Activated T-helper 1 cell treated with anti-CD3 and anti-CD28 coated beads, Interleukin-2, amount 50 U/mL, for 16 hours (primary cell): ENCODE measurements at places on chromosomes 13 and 19.

GRCh38 chr13:58704953-58705352 lies 1073.4 kb downstream of the PCDH17 start:
- DNase-seq, result no peak

DNA sequence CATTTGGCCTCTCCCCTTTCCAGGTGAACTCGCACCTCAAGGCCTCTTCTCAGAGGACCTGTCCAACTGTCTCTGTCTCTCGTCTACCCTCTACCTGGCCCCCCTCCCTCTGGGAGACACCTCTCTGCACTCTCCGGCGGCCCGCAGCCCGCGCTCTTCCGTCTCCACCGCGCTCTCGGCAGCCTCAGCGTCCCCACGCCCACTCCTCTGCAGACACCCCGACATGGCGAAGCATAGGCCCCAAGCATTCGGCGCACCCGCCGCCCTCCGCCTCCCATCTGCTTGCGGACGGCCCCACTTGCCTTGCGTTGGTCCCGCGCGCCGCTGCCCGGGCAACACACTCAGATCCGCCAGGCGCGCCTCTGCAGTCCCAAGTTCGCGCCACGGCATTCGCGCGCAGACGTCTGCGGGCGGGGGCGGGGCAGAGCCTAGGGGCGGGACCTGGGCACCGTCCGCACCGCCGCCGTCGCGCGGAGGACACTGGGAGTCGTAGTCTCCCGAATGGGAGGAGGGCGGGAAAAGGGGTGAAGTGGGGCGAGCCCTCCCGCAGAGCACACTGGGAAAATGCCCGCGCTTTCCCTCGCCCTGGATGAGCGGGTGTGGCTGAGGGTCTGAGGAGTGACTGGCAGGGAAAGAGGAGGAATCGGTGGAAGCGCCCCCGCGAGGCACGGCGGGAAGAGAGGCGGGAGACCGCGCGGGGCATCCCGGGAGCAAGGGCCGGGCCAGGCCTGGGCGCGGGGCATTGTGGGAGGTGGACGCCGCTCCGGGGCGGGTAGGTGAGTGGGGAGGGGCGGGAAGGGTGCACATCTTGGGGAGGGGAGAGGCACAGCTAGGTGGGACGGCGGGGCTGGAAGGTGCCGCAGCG lies at the start of the genes LIG1 and ZSWIM9:
Gene LIG1 (minus strand): TSS at position 406 of the 865 bp plus-strand sequence. CDS start 4,778 bp downstream, outside the sequence.
Gene ZSWIM9 (plus strand): TSS at position 742 of the 865 bp plus-strand sequence. CDS start 1,123 bp downstream, outside the sequence.
- peak; percentile 86 for DNase-seq

DNA sequence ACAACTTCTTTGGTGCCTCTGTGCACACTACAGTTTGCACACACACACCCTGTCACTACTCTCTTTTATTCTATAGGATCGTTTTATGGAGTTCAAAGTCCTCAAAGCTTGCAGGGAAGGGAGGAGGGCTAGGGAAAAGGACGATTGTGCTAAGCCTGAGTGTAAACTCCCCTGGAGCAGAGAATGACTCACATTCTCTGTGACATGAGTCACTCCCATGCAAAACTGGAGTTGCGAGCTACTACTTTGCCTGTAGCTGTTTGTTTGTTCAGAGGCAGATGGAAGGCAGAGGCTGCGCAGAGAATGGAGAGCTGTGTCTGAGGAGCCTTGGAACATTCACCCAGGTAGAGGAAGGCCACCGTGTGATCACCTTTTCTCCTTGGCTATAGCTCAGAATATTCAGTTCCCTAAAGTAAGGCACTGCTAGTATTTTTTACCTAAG lies 80.5 kb upstream of the MBNL2 start:
- DNase-seq, result no peak

DNA sequence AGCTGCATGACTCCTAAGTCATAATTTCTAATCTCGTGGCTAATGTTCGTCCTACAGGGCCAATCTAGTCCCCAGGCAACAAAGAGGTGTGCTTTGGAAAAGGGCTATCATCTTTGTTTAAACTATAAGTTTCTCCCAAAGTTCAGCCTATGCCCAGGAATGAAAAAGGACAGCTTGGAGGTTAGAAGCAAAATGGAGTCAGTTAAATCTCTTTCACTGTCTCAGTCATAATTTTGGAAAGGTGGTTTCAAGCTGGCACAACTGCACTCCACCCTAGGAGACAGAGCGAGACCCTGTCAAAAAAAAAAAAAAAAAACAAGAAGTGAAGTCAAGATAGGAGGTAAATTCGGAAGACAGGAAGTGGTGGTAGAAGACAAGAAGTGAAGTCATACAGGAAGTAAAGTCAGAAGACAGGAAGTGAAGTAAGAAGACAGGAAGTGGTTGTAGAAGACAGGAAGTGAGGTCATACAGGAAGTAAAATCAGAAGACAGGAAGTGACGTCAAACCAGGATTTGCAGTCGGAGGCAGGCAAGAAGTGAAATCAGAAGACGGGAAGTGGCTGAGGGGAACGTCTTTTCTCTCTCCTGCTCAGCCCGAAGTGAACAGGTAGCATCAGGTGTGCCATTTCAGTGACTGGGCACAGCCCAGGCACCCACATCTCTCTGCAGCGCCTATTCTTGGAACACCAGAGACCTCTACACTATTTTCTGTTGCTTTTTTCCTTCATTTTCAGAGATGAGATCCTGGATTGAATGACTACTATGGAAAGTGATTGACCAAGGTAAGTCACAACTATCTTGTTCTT lies 32.2 kb downstream of the GP6 start:
- DNase-seq, result no peak

DNA sequence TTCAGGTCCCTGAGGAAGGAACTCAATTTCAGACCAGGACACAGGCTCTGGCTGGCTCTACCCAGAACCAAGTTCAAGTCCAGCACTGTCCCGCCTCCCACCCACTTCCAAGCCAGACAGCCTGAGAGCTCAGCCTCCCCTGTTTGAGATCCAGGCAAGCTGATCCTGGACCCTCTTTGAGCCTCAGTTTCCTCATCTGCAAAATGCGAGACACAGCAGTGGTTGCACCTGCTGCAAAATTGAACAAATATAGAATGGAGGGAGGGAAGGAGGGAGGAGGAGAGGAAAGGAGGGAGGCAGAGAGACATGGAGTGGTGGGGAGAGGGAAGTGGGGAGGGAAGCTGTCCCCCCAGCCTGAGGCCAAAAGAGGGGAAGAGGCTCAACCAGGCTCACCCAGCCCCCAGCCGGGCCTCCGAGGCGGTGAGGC lies 751 bp downstream of the TMEM221 start:
- DNase-seq, result no peak

DNA sequence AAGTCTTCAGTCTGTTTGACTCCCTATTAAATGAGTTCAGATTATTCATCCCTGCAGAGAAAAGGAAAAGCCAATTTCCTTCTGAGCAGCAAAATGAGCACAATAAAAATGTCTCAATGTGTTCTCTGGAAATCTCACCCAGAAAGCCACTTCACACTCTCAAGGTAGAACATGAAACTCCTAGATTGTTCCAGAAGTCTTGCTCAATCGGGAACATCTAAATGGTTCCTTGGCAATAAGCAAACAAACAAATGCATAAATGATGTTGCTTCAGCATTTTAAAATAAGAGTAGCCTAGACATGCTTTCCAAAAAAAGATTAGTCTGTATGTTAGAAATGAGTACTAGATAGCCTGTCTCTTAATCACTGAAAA lies 59.7 kb upstream of the TNFRSF19 start:
- no peak for DNase-seq

- DNase-seq, result no peak
Measured at GRCh38 chr19:48817585-48818124, 6.8 kb upstream of the BCAT2 start.

GRCh38 chr13:24148414-24149235 lies 11.9 kb upstream of the SPATA13 start:
- no peak for DNase-seq

- DNase-seq, result no peak
Measured at GRCh38 chr13:38635030-38635429, 51.8 kb upstream of the FREM2 start.

- no peak for DNase-seq
Measured at GRCh38 chr13:113630804-113631203, 27.2 kb downstream of the ATP4B start.

GRCh38 chr13:43014162-43014561 lies 9.2 kb upstream of the DNAJC15 start:
- no peak for DNase-seq

DNA sequence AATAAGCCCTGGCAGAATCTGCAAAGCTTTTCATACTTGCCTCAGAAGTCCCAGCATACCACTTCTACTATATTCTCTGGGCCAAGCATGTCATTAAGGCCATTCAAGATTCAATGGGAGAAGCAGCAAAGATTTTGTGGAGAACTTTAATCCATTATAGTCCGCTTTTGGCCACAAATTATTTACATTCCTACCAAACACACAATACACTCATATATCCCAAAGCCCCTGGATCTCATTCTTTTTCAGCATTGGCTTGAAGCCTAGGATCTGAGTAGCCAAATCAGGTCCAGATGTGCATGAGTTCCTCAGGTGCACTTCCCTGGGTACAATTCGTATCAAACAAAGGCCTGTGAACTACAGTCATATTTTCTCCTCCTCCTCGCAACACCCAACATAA lies 203.4 kb downstream of the NDFIP2 start:
- DNase-seq, result no peak

GRCh38 chr13:23806874-23807526 lies 82.2 kb downstream of the MIPEP start:
- DNase-seq, result no peak

- DNase-seq, result no peak
Measured at GRCh38 chr13:43221611-43222010, 198.2 kb downstream of the DNAJC15 start.

- no peak for DNase-seq
Measured at GRCh38 chr19:38266981-38267597, 2.7 kb downstream of the SPINT2 start.

- DNase-seq, result no peak
Measured at GRCh38 chr19:53545271-53546065, 7.5 kb downstream of the ZNF331 start.

- no peak for DNase-seq
Measured at GRCh38 chr13:69180034-69180433, 927.6 kb upstream of the ATXN8OS start.

DNA sequence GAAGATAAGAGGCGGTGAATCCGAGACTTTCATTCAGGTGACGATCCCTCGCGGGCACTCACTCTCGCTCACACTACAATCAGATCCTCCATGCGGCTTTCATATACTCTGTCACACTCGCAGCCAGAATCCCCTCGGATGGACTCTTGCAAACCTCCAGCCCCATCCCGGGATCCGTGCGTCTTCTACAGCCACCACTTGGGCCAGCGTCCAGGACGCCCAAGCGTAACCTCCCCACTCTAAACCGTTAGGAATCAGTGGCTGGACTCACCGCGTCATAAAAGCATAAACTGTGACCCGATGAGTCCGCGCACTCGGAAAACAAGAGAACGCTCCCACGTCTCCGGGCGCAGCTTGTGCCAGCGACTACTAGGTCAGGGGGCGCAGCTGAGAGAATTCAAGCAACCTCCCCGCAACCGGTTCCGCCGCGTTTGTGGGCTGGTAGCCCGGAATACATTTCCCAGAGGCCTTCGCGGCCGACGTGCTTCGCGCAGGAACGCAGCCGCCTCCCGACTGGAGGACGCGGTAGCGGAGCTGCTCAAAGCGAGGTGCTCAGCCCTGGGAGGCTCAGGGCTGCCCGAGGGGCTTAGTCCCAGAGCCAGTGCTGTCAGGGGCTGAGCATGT lies 27.6 kb downstream of the ZNF607 start:
- peak; percentile 54 for DNase-seq

DNA sequence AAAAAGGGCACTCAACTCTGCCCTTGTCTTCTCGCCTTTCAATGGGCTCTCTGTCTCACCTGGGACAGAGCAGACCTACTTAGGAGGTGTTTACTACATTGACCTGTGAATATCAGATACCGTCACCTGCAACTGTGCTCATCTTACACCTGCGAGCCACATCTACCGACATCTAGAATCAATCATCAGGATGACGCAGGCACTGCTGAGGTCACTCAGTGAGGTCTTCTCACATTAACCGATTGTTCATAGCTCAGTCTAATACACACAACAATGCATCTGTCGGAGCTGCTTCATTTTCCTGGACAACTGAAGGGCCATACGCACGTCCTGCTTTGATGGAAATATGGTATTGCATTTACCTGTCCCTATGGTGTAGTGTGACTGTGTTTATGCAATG lies 211.9 kb downstream of the FGF9 start:
- DNase-seq, result no peak

GRCh38 chr13:51125495-51126226 lies 14.6 kb upstream of the C13orf42 start:
- no peak for DNase-seq
